ENCODE measurements at places on chromosomes 5 and 9.
A peak's percentile ranks its signal among the peaks of the same experiment; 100 is the strongest.

DNA sequence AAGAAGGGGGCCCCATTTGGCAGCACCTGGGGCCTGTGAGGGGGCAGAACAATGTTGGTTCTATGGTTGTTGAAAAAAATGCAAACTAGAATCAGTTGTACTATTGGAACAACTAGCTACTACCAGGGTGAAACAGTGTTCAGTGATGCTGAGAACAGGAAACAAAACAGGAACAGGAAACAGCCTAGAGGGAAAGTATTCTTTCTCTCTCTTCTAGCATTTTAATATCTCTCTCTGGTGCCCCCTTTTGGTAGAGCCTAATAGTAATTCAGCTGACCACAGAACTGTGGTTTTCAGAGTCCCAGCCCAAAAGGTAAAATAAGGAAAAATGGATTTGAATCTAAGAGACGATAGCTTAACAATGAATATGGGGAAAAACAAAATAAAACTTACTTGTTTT is 138.0 kb upstream of the KCNN2 start:
- DNase-seq, result no peak

DNA sequence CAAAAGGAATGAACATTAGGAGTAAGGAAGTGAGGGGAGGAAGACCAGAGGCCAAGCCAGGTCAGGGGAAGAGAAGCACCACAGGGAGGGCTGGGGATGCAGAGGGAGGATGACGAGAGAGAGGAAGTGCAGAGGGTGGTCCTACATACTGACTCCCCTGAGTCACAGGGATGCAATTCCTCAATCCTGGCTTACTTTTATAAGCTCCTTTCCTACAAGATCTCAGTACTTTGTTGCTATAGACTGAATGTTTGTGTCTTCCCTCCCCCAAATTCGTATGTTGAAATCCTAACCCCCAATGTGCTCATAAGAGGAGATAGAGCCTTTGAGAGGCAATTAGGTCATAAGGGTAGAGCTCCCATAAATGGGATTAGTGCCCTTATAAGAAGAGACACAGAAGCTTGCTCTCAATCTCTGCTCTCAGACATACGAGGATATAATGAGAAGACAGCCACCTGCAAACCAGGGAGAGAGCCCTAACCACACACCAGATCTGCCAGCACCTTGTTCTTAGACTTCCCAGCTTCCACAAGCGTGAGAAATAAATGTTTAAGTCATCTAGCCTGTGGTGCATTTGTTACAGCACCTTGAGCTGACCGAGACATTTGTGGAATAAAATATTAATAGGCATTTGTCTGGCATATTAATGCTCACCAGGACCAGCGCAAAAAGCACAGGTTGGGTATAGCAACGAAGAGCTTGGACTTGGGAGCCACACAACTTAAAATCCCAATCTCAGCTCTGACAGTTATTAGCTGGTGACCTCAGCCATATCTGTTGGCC is 33.4 kb downstream of the GCNT4 start:
- DNase-seq, result no peak

DNA sequence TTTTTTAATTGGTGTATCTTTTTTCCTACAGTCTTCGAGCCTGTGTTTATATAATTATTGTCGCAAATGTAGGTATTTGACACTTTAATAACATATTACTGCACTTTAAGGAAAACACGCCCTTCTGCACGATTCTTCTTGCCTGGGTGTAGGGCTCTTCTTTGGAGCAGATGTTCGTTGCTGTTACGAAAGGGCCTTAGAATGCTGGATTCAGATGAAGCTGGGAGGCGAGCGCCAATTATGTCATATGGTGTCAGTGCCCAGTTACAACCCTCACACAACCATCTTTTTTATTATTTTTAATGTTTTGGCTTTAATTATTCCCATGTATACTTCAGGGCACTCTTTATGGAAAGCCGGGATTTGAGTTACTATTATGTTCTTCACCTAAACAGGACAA is 553.0 kb downstream of the EBF1 start:
- no peak for DNase-seq

GRCh38 chr9:35728041-35728971 is 3.7 kb downstream of the TLN1 start:
- DNase-seq, result peak; percentile 87

- no peak for DNase-seq
Measured at GRCh38 chr9:114720086-114720676, 38.2 kb upstream of the TEX48 start.

- DNase-seq, result peak; percentile 7
Measured at GRCh38 chr5:59390074-59390659, 503.4 kb downstream of the PDE4D start.

GRCh38 chr9:121992571-121993212 is 100.4 kb downstream of the TTLL11 start:
- DNase-seq, result peak; percentile 38

DNA sequence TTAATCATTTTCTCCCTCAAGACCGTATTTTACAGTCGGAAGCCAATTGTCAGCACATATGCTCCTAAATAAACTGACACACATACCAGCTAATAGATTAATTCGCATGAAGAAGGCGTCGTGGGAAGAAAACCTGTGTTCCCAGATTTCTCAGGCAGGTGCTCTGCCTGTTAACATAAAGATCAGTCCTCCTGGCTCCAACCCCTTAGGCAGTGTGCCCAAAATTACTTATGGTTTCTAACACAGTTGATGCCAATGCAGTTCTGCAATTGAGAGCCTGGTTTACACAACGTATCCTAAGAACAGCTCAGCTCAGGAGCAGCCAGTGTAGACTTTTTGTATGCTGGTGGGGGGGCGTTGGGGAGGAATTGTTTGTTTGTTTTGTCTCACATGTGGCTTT is 208.3 kb downstream of the ENC1 start:
- DNase-seq, result no peak

DNA sequence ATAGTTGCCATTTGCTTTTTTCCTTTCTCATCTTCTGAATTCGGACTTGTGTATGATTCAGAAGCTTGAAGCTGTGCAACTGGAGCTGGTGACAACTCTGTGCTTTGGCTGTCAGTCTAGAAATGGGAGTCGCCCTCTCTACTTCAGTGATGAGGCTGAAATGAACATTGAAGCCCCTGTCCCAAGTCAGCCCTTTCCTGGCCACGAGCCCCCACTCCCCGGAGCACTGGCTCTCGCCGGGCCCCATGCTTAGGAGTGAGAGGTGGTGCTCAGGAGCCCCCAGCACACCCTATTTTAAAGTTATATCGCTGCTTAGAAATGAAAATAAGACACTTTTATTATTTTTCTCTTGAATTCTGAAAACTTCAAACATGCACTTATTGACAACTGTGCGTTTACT is 66.0 kb downstream of the PSMB7 start:
- no peak for DNase-seq

- no peak for DNase-seq
Measured at GRCh38 chr5:81759632-81760005, 8.7 kb upstream of the SSBP2 start.

All from fibroblast of skin of left biceps (primary cell).